ENCODE measurements at places on chromosomes 3 and 15. TPM values are rescaled to one million over a fixed set of nuclear protein-coding genes. Genes with fewer than 3 reads are reported as not detected.

The EPHB3 gene
- 6.9 TPM for total RNA-seq

DNA sequence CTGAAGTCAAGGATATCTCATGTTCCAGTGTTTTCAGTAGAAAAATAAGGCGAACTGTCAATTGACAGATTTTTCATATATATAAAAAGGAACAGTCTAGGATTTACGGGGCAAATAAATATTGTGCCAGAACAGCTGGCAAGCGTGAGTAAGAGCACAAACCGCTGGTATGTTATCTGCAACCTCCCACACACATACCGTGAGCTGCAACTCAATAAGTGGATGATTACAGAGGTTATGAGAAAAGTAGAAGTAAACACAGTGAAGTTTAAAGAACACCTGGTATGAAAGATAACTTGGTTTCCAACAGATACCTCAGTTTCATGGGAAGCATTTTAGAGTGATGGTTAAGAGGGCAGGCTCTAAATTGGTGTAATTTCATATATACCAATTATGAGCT, 733.4 kb downstream of the TUSC7 start:
- DNase-seq, result no peak

The TRIM69 gene
- total RNA-seq, result 28.7 TPM

GRCh38 chr15:31086344-31086743, 15.2 kb downstream of the TRPM1 start:
- peak; percentile 55 for DNase-seq

The LMLN gene
- 7.3 TPM for total RNA-seq

- DNase-seq, result no peak
Observed at GRCh38 chr15:39898317-39898716, 21.7 kb downstream of the GPR176 start.

- DNase-seq, result peak; percentile 26
Observed at GRCh38 chr3:197424266-197424665, 125.9 kb upstream of the DLG1 start.

The EXOG gene
- 14.7 TPM for total RNA-seq

GRCh38 chr3:134449277-134449676, 36.5 kb downstream of the ANAPC13 start:
- no peak for DNase-seq

DNA sequence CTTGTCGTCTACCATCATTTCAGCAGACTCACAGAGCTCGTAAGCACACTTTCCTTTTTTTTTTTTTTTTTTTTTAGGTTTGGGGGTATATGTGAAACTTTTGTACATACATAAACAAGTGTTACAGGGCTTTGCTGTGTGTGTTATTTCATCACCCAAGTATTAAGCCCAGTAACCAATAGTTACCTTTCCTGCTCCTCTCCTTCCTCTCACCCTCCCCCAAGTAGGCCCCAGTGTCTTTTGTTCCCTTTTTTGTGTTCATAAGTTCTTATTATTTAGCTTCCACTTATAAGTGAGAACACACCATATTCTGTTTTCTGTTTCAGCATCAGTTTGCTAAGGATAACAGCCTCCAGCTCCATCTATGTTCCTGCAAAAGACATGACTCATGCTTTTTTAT, 746.8 kb downstream of the GRM7 start:
- DNase-seq, result no peak

- DNase-seq, result peak; percentile 73
Observed at GRCh38 chr3:5013021-5013906, 34.0 kb downstream of the BHLHE40 start.

DNA sequence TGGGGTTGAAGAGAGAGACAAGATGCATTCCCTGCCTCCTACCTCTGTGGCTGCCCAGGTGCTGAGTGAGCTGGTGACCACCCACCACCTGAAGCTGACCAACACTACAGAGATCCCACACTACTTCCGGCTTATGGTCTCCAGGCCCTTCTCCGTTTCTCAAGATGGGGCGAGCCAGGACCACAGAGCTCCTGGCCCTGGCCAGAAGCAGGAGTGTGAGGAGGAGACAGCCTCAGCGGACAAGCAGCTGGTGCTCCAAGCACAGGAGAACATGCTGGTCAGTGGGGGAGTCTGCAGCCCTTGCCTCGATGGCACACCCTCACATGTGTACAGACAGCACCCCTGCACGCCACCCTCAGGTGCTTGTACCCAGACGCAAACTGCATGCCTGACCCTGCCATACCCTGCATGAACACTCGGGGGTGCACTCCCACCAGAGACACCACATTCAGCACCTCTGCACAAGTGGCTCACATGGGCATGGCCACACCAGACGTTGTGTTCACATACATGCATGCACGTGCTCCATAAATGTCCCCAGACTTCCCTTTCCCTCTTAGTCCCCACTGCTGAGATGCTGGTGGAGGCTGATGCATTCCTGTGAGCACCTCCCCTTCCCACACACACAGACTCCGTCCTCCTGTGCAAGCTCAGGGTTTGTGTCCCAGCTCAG, 19.0 kb downstream of the ACAA1 start:
- DNase-seq, result peak; percentile 89

- no peak for DNase-seq
Observed at GRCh38 chr3:18382760-18383369, 42.3 kb downstream of the SATB1 start.

The CELF6 gene
- 1.6 TPM for total RNA-seq

The MAGI1 gene
- total RNA-seq, result 31.5 TPM

The ULK4 gene
- total RNA-seq, result 7.5 TPM

DNA sequence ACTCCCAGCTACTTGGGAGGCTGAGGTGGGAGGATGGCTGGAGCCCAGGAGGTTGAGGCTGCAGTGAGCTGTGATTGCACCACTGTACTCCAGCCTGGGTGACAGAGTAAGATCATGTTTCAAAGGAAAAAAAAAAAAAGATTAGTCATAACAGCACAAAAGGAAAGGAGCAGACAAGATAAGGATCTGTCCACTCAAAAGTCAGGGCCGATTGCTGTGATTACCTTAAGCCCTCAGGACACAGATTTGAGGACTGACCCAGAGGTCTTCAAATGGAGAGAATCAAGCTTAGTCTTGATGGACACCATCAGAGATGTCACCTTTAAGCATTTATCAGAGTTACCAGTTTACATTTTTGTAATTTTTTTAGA, 23.9 kb upstream of the HEG1 start:
- no peak for DNase-seq

DNA sequence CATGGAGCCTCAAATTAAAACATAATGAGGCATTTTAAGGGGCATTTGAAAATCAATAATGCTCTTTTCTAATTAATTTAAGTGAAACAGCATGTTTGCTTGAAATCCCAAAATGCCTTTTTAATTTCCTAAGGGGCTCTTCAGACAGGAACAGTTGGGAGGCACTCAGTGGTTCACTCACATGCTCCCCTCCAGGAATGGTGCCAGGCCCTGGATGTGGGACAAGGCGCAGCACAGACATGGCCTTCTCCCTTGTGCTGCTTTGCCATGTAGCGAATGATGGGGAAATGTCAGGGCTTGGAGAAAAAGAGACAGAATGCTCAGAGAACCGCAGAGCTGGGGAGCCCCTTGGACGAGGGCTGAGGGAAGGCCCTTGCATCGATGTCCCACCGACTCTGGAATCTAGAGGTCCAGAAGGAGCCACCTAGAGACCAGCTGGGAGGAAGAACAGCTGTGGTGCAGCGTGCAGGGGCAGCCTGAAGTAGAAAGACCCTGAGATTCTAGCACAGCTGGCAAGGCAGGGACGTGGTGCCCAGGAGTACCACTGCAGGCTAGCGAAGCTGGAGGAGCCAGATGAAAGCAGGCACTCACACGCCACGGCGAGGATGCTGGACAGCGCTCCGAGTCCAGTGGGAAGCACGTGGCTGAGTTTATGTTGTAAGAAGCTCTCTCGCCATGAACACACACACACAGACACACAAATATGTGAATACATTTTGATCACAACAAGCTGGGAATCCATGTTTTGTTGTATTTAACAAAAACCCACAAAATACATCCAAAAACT, 27.0 kb downstream of the NSMCE3 start:
- no peak for DNase-seq

DNA sequence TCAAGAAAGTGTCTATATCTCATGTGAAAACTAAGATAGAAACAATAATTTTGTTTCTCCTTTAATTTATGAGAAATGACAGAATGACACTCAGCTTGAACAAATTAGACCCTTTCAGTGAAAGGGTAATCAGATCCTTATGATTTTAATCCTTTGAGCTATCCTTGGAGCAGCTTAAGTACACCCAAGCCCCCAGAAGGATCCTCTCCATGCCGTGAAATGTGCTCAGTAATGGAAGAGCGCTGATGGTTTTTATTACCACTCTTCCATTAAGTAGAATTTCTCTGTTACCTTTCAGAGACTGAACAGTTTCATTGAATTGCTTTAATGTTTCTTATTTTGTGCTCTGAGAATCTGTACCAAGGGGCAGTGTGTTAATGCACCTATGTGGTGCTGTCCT, 54.3 kb downstream of the HMG20A start:
- no peak for DNase-seq

The MKRN2OS gene
- total RNA-seq, result not detected

GRCh38 chr3:153158961-153159735, 2.9 kb upstream of the RAP2B start:
- DNase-seq, result no peak

- no peak for DNase-seq
Observed at GRCh38 chr3:104610730-104611652, 755.7 kb upstream of the ALCAM start.

The SOX14 gene
- not detected for total RNA-seq

DNA sequence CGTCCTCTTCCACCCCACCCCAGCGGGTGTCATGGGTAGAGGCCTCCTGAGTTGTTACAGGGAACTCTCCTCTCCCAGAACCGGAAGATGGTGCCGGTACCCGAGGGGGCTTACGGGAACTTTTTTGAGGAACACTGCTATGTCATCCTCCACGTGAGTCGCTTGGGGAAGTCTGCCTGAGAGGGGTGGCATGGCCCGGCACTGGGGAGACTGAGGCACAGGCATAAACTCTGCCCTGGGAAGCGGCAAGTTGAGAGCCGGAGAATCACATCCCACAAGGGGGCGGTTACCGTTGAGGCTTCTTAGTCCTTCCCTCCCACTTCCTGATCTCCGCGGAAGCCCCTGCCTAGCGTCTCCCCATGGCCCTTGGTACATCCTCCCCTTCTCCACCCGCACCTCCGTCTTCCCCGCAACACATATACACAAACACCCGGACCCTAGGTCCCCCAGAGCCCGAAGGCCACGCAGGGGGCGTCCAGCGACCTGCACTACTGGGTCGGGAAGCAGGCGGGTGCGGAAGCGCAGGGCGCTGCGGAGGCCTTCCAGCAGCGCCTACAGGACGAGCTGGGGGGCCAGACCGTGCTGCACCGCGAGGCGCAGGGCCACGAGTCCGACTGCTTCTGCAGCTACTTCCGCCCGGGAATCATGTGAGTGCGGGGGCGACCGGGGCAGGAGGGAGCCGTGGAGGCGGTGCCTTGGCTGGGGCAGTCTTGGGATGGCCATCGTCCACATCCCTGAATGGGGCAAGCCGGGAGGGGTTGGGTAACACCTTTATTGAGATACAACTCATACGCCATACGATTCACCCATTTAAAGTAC, 3.4 kb downstream of the VILL start:
- DNase-seq, result peak; percentile 95
